ENCODE measurements at places on chromosomes 3 and 15. TPM values are rescaled to one million over a fixed set of nuclear protein-coding genes. Genes with fewer than 3 reads are reported as not detected.

The EPHA3 gene
- polyA plus RNA-seq, result 13.3 TPM

The TM4SF4 gene
- 0.20 TPM for polyA plus RNA-seq

The JMJD7 gene
- polyA plus RNA-seq, result 17.2 TPM

The PPP1R14D gene
- 0.38 TPM for polyA plus RNA-seq

The CCDC14 gene
- 323 TPM for polyA plus RNA-seq

The CYFIP1 gene
- polyA plus RNA-seq, result 85.6 TPM

The ST8SIA2 gene
- polyA plus RNA-seq, result 3.8 TPM

The ADAMTSL3 gene
- polyA plus RNA-seq, result 27.6 TPM

The SCN10A gene
- not detected for polyA plus RNA-seq

The CAND2 gene
- polyA plus RNA-seq, result 5.8 TPM

The SEMA6D gene
- 48.2 TPM for polyA plus RNA-seq

The LTK gene
- polyA plus RNA-seq, result 2.4 TPM

The PLSCR4 gene
- 61.8 TPM for polyA plus RNA-seq

The PLSCR5 gene
- not detected for polyA plus RNA-seq

The TBC1D23 gene
- polyA plus RNA-seq, result 34.8 TPM

The NEDD4 gene
- 15.4 TPM for polyA plus RNA-seq

The TMEM207 gene
- polyA plus RNA-seq, result 0.37 TPM

The GOLGA6L10 gene
- 3.9 TPM for polyA plus RNA-seq

The TM2D3 gene
- 65.3 TPM for polyA plus RNA-seq

The AADACL2 gene
- polyA plus RNA-seq, result not detected

The TNFSF10 gene
- polyA plus RNA-seq, result 46.4 TPM

The SLC24A5 gene
- polyA plus RNA-seq, result 0.29 TPM

The MYO5A gene
- polyA plus RNA-seq, result 32.2 TPM

Measured in left lung (tissue), 14 donors.